ENCODE measurements at places on chromosomes 7 and 10.
A peak's percentile ranks its signal among the peaks of the same experiment; 100 is the strongest.

DNA sequence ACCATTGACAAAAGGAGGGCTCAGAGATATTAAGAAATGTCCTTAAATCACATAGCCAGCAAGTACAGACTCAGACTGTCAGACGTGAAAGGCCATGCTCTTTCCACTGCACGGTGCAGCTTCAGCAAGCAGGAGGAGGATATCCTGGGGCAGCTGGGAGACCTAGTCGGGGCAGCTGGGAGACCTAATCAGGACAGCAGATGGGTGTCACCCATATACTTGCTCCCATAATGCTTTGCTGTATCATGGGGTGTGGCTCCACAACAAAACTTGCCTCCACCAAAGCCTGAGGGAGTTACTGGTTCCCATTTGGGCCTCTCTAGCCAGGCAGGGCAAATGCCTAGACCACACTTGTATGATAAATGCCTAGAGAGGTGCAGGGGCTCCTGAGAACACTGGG, 55.4 kb downstream of the GRID1 start:
- DNase-seq, result no peak

- no peak for DNase-seq
Observed at GRCh38 chr10:79289801-79290200, 57.5 kb upstream of the PPIF start.

DNA sequence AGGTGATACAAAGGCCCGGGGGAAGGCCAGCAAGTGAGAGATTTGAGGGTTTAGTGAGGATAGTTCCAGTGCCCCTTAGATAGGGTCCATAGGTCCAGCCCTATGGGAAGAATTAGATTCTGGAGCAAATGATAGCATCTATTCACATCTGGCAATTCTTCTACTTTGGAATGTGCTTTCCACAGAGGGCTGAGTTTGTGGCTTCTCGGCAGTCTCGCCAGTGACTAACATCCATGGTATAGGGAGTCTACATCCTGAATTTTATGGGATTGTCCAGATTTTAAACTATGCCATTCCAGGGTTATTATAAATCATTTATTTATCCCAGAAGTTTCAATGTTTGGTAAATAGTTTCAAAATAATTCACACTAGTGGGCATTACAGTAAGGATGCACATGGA, 207.3 kb upstream of the ADO start:
- no peak for DNase-seq

DNA sequence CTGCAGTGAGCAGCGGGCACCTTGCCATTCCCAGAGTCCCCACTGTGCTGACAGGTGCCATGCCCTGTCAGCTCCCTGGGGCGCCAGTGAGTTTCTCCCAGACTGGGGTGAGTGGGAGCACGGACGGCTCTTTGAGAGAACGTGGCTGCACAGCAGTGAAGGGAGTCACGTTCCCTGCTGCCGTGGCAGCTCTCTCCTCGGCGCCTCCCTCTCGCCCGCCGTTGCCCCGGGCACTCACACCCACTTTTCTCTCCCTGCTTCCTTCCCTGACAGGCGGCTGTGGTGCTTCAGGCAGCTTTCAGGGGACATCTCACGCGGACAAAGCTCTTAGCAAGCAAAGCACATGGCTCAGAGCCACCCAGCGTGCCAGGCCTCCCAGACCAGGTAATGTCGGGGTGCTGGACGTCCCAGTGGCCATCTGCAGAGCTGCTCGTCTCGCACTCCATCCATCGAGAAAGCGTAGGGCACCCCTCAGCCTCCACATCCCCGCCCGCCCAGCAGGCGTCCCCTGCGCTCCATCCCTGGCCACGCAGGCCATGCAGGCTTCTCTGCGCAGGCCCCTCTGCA, 27.1 kb upstream of the TTYH3 start:
- no peak for DNase-seq

DNA sequence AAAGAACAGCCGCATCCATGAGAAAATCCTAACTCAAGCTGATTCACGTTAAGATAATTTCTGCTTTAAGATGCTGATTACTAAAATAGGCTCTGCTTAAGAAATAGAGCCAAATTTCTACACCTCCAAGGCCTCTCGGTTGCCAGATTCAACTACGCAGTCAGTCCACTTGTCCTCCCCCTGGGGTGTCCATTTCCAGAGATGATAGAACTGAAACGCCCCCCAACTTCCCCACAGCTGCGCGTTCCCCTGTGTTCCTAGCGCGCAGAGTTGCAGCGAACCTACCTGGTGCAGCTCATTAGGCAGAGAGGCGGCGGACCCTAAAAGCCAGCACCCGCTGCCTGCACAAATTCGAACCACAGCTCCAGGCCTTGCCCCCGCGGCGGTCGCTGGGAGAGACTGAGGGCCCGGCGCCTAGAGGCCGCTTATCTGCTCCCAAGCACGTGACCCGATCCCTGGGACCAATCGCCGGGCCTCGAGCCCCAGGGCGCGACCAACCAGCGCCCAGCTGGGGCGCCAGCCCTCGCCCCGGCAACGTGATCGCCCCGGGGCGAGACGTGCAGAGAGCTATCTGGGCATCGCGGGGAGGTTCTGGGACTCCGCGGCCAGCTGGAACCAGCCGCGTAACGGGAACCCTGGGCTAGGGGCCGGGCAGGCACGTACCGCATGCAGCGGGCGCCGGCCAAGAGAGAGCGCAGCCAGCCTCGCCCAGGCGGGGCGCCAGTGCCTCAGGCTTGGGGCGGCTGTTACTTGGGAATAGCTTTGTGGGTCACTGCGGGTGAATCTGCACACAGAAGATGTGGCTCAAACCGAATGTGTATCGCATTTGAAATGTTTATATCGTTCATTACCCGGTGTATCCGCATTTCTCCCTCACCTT, at the start of gene PPP1R3C:
Gene PPP1R3C (minus strand): TSS at position 401 of the 880 bp plus-strand sequence. CDS start 102 bp downstream, at position 299.
- DNase-seq, result peak; percentile 84

- no peak for DNase-seq
Observed at GRCh38 chr7:38199154-38199553, 21.1 kb downstream of the STARD3NL start.

GRCh38 chr10:121049489-121049888, 198.3 kb downstream of the WDR11 start:
- DNase-seq, result no peak

DNA sequence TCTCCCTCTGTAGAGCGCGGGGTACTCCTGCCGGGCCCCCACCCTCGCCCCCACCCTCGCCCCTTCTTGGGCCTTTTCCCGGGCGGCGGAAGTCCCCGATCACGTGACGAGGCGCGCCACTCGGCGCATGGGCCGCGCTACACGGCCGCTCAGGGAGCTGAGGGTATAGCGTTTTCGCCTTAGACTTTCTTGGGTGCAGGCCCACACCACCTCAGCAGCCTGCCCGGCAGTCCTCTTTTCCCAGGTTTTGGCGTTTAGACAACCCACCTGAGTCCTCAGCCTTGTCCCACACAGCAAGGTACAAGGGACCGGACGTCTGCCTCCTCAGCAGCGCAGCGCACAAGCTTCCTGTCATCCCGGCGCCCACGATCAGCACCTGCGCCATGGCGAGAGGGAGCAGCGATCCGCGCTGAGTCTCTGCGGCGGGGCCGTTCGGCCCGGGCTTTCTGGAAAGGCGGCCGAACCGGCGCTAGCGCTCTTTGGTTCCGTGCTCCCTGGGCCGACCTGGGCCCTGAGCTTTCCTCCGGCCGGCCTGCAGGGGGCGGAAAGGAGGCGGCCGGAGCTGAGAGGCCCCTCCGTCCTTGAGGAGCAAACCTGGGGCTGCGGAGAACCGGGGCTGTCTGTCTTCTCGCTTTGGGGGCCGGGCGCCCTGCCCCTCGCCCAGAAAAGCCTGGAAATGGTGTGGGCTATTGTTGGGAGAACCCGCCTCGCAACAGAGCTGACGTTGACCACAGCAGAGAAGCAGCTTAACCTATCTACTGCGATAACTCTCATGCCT, at the start of gene RNLS:
Gene RNLS (minus strand): TSS at position 513 of the 778 bp plus-strand sequence.
- DNase-seq, result no peak

DNA sequence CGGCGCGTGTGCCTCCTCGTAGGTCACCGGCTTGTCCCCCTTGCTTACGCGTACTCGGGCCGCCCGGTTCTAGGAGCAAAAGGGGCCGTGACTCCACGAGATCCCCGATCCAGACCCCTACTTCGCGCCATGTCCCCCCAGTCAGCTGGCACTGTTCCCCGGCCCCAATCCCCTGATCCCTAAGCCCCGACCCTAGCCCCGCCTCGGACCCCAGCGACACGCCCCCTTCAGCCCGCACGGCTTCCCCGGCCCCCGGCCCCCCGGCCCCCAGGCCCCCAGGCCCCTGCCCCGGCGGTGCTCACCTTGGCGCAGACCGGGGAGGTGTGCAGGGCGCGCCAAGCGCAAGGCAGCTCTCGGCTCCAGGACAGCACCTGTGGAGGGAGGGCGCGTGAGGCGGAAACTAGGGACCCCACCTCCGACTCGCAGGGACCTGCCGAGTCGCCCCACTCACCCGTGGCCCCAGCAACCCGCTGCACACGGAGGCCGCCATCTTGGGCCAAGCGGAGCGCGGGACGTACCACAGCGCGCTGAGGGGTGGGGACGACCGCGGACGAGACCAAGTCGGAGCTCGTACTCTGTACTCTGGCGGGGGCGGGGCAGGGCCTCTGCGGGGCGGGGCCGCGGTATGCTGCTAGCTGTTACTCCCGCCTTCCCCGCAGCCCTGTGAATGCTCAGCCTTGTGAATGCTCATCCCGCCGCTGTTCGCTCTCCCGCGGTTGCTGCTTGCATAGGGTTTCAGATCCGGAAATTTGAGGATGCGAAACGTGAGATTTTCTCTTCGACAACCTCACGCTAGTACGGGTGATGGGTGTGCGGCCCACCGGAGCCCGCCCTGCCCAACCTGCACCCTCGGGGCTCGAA, at the start of gene MRPS24:
Gene MRPS24 (minus strand): TSS at position 512 of the 861 bp plus-strand sequence. CDS start 22 bp downstream, at position 490.
- peak; percentile 93 for DNase-seq

Data from SHP77 (cell line).